Activated CD8-positive, alpha-beta memory T cell treated with anti-CD3 and anti-CD28 coated beads, Interleukin-2, amount 50 U/mL, for 4 hours (primary cell): ENCODE measurements at places on chromosomes 1 and 21.

DNA sequence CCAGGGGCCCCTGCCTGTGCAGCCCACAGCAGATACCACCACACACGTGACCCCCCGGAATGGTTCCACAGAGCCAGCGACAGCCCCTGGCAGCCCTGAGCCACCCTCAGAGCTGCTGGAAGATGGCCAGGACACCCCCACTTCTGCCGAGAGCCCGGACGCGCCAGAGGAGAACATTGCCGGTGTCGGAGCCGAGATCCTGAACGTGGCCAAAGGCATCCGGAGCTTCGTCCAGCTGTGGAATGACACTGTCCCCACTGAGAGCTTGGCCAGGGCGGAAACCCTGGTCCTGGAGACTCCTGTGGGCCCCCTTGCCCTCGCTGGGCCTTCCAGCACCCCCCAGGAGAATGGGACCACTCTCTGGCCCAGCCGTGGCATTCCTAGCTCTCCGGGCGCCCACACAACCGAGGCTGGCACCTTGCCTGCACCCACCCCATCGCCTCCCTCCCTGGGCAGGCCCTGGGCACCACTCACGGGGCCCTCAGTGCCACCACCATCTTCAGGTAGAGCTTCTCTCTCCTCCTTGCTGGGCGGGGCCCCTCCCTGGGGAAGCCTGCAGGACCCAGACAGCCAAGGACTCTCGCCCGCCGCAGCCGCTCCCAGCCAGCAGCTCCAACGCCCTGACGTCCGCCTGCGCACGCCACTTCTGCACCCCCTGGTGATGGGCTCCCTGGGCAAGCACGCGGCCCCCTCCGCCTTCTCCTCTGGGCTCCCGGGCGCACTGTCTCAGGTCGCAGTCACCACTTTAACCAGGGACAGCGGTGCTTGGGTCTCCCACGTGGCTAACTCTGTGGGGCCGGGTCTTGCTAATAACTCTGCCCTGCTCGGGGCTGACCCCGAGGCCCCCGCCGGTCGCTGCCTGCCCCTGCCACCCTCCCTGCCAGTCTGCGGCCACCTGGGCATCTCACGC, 51.0 kb downstream of the COL18A1 start:
- DNase-seq: no peak

- no peak for DNase-seq
These were observed 119.7 kb upstream of the LMO4 start for GRCh38 chr1:87208931-87209330.

GRCh38 chr1:160208557-160209320, 3.6 kb downstream of the PEA15 start:
- DNase-seq: no peak

DNA sequence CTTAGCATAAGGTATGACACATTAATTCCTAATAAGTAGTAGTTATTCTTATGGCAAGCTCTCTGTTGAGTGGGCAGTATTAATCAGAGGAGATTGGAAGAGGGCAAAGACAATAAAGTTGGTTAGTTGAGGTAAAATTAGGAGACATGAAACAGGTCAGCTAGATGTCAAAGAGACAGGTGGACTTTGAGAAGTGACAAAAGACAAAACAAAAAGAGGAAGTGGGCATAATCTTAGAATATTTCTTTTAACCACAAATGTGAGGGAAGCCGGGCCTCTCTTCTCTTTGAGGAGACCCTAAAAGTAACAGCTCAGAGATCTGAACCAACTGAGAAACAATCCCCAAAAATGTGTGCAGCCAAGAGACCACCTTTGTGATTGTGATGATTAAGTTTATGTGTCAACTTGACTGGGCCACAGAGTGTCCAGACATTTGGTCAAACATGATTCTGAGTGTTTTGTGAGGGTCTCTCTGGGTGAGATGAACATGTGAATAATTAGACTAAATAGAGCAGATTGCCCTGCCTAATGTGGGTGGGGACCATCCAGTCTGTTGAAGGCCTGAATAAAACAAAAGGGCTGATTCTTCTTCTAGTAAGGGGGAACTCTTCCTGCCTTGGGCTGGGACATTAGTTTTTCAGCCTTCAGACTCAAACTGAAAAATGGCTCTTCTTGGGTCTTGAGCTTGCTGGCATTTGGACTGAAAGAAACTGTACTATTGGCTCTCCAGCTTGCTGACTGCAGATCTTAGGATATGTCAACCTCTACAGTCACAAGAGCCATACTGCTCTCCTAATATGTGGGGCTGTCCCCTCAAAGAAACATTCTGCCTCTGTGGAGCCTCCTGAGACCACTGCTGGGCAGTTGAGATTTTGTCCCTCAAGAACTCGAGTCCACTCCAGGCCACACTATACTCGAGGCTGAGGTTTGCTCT, 40.0 kb downstream of the FCRL5 start:
- DNase-seq: no peak

- no peak for DNase-seq
These were observed 28.0 kb downstream of the TBX15 start for GRCh38 chr1:118960026-118960561.

DNA sequence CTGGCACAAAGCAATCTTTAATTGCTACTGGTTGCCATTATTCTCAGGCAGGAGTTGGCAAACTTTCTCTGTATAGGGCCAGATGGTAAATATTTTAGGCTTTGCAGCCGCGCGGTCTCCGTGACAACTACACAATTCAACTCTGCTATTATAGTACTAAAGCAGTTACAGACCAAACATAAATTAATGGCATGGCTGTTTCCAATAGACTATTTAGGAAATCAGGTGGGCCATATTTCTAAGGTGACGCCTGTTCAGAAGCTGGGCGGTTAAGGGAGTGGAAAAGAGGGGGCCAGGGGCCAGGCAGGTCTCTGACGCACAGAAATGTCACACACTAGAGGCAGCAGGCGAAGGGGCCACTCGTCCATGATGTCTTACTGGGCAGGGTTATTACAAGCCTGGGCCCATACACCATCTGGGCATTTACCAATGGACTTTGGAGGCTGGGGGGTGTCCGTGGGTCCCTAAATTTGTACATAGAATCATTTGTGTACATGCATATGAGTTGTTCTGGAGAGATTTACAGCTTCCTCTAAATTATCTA, 80.1 kb downstream of the STUM start:
- no peak for DNase-seq

DNA sequence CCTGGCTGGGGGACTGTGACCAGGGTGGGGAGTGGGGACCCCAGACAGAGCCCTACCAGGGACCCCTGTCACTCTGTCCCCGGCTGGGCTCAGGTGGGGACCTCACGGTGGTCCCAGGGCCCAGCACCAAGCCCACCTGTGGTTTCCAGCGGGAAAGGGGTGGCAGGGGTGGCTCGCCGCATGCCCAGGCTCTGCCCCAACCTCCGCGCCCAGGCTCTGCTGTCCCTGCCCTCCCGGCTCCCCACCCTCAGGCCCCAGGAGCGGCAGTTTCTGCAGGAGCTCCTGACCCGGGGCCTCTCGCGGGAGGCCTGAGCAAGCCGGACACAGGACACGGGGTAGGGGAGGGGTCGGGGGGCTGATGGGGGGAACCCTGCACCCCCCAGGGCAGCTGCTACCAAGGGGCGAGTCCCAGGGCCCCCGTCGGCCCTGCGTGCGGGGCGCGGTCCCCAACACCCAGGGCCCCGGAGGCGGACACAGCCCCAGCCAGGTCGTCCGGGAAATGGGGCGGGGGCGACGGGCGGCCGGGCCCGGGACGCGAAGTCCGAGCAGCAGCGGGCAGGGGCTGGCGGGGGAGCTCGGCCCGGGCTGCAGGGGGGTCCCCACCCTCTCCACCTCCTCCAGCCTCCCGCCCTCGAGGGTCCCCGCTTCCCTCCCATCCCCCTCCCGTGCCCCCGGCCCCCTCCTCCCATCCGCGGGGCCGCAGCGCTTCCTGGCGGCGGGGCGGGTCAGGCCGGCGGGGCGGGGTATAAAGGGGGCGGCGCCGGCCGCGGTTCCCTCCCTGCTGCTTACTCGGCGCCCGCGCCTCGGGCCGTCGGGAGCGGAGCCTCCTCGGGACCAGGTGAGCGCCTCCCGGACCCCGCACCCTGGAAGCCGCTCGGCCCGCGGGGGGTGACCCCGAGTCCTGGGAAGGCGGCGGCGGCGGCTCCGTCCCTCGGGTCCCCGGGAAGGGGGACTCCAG, at the start of gene COL6A2:
Gene COL6A2 (plus strand): TSS at position 777 of the 958 bp plus-strand sequence.
- DNase-seq: peak; percentile 67

GRCh38 chr1:241944300-241944699, 13.3 kb upstream of the BECN2 start:
- DNase-seq: no peak

GRCh38 chr1:220113136-220113695, 19.3 kb downstream of the IARS2 start:
- no peak for DNase-seq
